NCI-H2171 (cell line): ENCODE measurements at places on chromosomes 1 and 21.

DNA sequence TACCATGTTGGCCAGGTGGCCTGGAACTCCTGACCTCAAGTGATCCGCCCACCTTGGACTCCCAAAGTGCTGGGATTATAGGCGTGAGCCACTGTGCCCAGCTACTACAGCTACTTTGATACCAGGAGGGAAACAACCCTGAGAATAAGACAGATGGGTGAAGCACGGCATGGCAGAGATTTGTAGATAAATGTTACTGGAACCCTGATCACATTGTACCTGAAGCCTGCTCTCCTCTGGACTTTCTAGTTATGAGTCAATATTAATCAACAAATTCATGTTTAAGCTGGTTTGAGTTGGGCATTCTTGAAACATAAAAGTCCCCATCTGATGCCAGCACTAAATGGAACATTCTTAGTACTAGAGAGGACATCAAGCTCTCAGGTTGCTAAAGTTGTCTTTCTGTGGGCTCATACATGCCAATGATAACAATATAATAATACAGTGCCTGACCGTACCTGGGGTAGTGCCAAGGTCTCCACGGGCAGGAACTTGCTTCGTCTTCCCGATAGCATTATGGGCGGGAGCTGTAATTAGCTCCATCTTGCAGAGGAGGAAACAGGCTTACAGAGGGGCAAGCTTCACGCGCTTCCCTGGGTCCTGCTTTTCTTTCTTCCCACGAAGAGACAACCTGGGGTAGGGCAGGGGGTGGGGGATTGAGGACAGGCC is 30.7 kb upstream of the SLC19A1 start:
- DNase-seq: no peak

GRCh38 chr1:228648647-228649383 is 86.5 kb upstream of the RHOU start:
- DNase-seq: no peak

DNA sequence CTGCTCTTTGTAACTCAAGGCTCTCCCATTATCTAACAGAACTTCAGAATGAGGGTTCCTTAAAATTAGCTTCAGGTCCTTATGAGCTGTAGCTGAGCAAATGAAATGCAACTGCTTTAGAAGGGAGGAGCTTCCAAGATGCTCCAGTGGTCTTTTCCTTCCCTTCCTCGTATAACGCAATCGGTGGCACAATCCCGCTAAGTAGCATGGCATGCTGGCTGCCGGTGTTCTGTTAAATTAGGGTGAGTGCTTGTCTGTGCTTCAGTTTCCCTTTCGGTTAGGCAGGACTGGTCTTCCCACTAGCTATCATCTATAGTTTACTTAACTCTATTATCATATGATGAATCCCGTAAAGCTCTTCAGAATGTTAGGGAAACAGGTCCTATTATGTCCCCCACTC is 917 bp downstream of the KIAA0040 start:
- DNase-seq: no peak

DNA sequence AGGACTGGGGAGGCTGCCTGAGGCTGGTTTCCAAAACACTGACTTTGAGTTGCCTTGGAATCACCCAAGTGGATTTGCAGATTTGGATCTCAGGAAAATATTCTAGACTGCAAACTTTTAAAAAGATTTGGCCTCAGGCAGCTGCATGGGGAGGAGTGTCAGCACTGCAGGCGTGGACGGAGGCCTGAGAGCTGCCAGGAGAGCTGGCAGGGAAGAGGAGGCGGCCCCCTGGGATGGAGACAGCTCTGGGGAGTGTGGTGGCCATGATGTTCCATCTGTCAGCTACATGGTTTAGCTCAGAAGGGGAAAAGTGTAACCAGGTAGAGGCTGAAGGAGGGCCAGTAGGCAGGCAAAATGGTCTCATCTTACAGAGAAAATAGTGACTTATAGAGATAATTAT is 72.1 kb downstream of the VPS26C start:
- peak; percentile 6 for DNase-seq

DNA sequence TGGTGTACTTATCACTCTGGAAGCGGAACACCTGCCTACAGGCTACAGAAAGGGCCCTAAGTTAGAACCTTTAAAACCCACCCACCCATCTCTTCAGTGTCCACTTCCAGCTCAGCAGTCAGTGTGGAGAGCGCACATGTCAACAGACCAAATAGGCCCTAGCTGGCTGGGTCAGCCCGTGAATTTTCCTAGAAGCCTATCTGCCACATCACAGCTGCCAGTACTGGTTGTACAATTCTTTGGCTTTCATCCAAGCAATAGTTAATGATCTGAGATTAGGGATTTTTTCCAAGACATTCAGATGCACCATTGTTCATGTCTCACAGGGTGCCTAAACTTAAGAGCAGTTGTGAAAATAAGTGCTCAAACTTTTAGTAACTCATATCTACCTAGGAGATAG is 197.1 kb downstream of the KCNK2 start:
- DNase-seq: no peak

- no peak for DNase-seq
Measured at GRCh38 chr1:54280651-54281050, 80.7 kb downstream of the MRPL37 start.

- DNase-seq: no peak
Measured at GRCh38 chr1:28580722-28581530, 11.1 kb upstream of the RAB42 start.

- DNase-seq: no peak
Measured at GRCh38 chr1:20318971-20319370, 28.3 kb downstream of the VWA5B1 start.

DNA sequence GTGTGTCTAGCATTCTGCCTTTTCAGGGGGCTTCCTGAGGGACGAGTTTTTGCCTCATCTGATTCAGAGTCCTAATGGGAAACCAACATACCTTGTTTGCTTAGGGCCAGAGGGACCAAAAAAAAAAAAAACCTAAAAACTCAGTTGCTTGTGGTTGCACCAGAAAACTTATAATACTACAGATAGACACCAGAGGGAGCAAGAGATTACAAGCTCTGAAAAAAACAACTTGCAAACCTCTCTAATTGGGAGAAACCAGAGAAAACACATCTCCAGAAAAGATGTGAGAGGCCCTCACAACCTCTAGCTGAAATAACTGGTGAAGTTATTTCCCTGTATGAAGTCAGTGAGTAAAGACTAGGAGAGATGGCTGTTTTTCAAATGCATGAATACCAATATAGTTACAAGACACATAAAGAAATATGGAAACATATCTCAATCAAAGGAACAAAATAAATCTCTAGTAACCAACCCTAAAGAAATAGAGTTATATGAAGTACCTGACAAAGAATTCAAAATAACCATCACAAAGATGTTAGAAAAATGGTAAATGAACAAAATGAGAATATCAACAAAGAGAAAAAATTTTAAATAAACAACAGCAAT is 233.7 kb upstream of the NFIA start:
- peak; percentile 33 for DNase-seq
